ENCODE measurements at places on chromosomes 2 and 18. TPM values are rescaled to one million over a fixed set of nuclear protein-coding genes. Genes with fewer than 3 reads are reported as not detected.

Gene C18orf54
- 1.7 TPM for total RNA-seq

Gene PMAIP1
- total RNA-seq = 0.23 TPM

Gene SLC23A3
- 0.75 TPM for total RNA-seq

Gene CPLX4
- total RNA-seq = not detected

Gene POTEC
- not detected for total RNA-seq

Gene COL6A3
- total RNA-seq = 126 TPM

Gene FEV
- total RNA-seq = not detected

Gene CROCC2
- total RNA-seq = not detected

Gene VWC2L
- total RNA-seq = not detected

Gene UGT1A3
- not detected for total RNA-seq

Gene DSG4
- not detected for total RNA-seq

Gene ALLC
- total RNA-seq = not detected

Gene TUBA4B
- total RNA-seq = not detected

Gene CAVIN2
- 93.0 TPM for total RNA-seq

Gene PROM2
- total RNA-seq = 1.1 TPM

Gene MOGAT1
- total RNA-seq = not detected

Gene ARPC2
- total RNA-seq = 278 TPM

Gene STAT4
- 9.7 TPM for total RNA-seq

GRCh38 chr2:54416166-54416813 is 39.8 kb upstream of the SPTBN1 start:
- peak; percentile 43 for DNase-seq

DNA sequence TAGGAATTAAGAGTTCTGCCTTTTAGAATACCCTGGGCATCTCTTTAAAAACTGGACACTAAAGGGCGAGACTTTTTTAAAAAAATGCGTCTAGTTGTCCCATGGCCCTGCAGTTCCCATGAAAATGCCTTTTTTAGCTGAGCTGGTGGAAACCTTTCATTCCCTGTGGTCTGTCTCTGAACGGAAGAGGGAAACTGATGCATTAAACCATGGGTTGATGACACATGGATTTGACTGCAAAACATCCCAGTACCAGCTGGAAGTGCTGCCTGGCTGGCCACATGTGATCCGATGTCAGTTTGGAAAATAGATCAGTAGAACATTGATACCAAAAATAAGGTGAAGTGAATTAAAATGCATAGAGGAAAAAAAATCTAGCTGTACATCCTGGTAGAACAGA is 129.2 kb downstream of the MYO1B start:
- no peak for DNase-seq

DNA sequence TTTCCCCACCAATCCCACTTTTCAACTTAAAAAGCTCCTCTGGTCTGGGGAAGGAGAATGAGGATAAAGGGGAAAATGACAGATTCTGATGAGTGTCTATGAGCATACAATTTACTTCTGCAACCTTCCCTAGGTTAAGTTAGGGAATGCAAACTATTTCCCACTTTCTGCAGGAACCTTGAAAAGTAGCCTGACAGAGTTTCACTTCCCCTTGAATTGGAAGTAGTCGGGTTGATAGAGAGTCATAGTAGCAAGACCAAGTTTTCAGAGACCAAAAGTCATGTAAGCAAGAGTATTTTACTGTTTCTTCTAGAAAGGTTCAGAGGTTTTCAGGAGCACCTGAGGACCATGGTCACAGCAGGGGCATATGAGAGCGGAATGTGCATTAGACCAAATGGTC is 815.1 kb downstream of the CPS1 start:
- DNase-seq = no peak

GRCh38 chr2:5995832-5996231 is 303.6 kb downstream of the SOX11 start:
- no peak for DNase-seq

- DNase-seq = peak; percentile 25
These were observed 149.7 kb downstream of the SMAD7 start for GRCh38 chr18:48800876-48801727.

DNA sequence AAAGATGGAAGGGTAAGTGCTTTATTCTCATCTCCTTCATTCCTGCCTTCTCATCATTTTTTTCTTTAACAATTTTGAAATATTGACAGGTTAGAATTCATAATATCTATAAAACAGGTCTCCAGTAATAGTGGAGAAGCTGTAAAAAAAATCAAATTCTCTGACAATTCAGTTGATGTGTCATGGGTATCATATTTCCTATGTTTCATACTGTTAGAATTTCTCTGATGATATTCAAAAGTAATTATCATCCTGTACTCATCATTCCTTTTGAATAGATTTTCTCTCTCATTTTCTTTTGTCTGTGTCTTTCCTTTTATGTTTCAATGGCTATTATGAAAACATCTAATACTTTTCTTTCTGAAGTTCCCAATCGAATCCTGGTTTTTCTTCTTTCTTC is 97.7 kb downstream of the CPS1 start:
- no peak for DNase-seq

DNA sequence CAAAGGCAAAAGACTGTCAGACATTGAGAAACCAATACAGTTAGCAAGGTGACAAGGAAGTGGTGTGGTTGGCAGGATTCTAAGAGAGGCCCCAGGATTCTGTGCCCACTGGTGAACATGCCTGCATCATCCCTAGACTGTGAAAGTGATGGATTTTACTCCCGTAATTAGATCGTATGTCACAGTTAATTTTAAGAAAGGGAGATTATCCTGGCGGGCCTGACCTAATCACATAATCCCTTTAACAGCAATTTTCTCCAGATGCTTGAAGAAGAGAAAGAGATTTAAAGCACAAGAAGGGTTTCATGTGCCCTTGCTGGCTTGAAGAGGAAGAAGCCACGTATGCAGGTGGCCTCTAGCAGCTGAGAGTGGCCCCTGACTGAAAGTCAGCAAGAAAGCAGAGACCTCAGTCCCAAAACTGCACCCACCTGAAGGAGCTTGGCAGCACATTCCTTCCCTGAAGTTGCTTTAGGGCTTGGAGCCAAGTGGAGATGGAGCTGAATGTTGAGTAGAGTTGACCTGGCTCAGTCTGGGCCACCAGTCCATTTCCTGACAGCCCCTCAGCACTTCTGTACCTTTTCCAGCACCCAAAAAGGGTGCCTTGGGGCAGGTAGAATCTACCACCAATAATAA is 49.1 kb downstream of the GTF3C3 start:
- DNase-seq = no peak

- DNase-seq = no peak
These were observed 493 bp downstream of the UCN start for GRCh38 chr2:27307545-27308358.

GRCh38 chr18:37956902-37957301 is 391.3 kb upstream of the CELF4 start:
- DNase-seq = no peak

- DNase-seq = peak; percentile 86
These were observed at the start of gene ATP8B1 for GRCh38 chr18:57803103-57803969. Gene ATP8B1, minus strand, starts transcription at chr18:57803315. Its CDS starts 71,508 bp downstream, at chr18:57731807.

- DNase-seq = no peak
These were observed 58.5 kb upstream of the MSH6 start for GRCh38 chr2:47724221-47724981.

- DNase-seq = no peak
These were observed 249.4 kb upstream of the CTAGE1 start for GRCh38 chr18:22667156-22667555.

DNA sequence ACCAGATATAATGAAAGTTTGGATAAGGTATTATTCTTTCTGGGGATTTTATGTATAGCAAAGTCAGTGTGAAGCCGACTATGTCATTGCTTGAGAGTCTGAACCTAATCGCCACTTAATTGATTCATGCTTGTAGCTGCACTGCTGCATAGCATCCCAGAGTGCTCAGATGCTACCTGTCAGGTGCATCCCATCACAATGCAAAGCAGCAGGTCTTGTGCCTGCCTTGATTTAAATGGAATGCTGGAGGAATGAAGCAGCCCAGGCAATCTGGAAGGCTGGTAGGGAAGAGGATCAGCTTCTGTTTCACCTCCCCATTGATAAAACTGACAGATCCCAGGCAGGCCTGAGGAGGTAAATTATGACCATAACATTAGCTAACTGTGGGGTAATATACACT is 40.4 kb upstream of the ATIC start:
- DNase-seq = no peak

DNA sequence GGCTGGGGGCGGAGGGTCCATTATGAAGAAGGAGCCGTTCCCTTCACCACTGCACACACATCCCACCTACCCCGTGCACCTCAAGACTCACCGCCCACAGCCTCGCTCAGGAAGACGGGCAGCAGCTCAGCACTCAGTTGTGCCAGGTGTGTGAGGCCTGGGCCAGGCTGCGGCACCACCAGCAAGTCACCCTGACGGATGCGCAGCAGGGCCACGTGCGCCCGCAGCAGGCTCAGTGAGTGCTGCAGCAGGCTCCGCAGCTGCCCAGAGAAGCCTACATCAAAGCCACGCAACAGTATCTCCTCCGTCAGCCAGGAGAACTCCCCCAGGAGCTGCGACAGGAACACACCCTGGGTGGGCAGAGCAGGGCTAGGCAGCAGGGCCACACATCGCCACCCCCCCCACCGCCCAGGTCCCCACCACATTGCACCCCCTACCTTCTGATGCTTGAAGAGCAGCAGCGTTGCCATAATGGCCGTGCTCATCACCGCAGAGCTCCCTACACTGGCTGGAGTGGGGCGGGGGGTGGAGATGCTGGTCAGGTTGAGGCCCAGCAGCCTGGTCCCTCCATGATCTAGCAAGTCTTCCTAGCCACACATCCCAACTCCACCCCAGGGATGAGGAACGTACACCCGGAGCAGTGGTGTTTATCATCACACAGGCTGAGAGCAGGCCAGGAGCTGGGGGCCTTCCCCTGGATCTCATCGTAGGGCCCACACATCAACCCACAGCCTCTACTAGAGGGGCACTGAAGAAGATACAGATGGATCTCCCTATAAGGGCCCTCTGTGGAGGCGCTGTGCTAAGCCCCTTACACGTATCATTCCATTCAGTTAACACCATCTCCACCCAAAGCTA is 10.2 kb downstream of the GPAT2 start:
- no peak for DNase-seq

GRCh38 chr2:196449083-196449482 is 190.4 kb upstream of the CCDC150 start:
- DNase-seq = no peak

DNA sequence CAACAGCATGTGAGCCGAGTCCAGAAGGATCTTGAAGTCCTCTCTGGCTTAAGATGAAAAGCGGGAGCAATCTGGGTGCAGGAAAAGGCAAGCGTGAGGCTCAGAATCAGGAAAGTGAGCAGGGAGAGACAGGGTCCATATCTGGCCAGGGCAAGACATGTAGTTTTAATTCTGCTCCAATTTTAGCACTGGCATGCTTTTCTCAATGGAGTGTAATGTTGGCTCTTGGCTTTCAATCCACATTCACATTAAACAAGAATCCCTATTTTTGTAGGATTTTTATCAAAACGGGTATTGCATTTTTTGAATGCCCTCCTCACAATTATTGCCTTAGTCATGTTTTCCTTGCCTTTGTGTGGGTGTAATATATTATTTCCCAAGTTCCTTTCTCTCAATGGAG is 6.0 kb downstream of the SPATA3 start:
- DNase-seq = no peak

DNA sequence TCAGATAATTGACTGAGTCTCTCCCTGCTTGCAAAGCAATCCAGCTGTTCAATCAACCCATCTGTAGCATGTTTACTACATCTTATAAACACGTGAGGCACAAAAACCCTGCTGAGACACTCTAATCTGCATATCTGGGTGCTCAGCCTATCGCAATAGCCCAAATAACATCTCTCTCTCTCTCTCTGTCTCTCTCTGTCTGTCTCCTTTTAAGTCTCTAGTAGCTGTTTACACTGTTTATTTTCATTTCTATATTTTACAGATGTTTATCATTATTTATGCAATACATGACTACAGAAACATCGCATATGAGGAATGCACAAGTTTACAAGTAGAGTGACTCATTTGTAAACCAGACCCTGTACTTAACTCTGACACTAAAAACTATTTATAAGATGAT is 422.1 kb upstream of the DSEL start:
- DNase-seq = no peak

GRCh38 chr2:153873052-153874048 is 1.6 kb downstream of the GALNT13 start:
- DNase-seq = peak; percentile 40

GRCh38 chr2:8125741-8126711 is 555.8 kb upstream of the ID2 start:
- DNase-seq = no peak

DNA sequence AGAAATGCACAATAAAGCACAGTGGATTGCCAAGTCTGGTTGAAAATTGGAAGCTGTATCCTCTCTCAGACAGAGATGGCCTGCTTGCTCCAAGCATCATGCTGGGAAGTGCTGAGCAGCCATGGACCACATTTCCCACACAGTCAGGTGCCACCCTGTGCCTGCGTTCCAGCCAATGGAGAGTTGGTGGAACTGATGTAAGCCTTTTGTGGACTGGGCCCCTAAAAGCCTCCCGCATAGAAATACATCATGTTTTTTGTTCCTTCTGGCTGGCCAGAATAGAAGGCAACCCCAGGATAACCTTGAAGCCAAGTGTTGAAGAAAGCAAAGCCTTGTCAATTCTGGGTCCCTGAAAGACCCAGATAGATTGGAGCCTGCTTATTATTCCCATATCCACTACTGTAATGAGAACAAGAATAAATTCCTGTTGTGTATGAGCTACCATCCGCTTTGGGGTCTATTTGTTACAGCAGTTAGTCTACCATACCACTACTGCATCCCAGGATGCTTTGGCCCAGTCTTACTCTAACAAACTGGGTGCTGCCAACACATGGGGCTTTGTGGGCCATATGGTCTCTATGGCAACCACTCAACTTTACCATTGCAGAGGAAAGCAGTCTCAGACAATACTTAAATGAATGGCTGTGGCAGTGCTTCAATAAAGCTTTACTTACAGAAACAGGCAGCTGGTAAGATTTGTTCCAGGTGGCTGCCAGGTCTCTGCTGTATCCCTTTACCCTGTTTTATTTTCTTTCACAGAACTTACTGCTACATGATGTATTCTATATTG is 65.4 kb downstream of the POLE4 start:
- DNase-seq = no peak

DNA sequence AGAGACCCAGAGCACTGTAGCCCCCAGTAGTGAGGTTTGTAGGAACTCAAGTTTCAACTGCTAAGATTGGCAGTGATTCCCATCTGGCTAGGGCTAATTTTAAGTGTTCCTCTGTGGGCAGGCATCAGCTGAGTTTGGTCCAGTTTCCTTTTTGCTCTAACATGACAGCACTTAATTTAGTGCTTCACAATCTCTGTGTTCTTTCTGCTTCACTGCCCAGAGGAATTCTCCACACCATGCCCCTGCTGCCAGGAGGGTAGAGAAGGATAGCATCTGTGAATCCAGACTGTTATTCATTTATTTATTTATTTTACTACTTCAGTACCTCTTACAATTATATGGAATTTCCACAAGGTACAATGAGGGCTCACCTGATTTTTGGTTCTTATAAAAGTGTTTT is 549.9 kb upstream of the FSIP2 start:
- no peak for DNase-seq

Data from heart left ventricle (tissue), 16 donors.